ENCODE measurements at places on chromosomes 2 and 18.

GRCh38 chr2:86562922-86563649, at the start of gene CHMP3:
TSS of gene CHMP3 (minus strand) at chr2:86563443. CDS start at chr2:86563348, 95 bp downstream.
- peak; percentile 98 for DNase-seq

GRCh38 chr2:217127744-217128143, 267.9 kb upstream of the TNP1 start:
- peak; percentile 56 for DNase-seq

GRCh38 chr2:192029089-192029488, 165.6 kb downstream of the TMEFF2 start:
- DNase-seq, result no peak

- DNase-seq, result no peak
Observed at GRCh38 chr18:37847544-37847943, 281.9 kb upstream of the CELF4 start.

DNA sequence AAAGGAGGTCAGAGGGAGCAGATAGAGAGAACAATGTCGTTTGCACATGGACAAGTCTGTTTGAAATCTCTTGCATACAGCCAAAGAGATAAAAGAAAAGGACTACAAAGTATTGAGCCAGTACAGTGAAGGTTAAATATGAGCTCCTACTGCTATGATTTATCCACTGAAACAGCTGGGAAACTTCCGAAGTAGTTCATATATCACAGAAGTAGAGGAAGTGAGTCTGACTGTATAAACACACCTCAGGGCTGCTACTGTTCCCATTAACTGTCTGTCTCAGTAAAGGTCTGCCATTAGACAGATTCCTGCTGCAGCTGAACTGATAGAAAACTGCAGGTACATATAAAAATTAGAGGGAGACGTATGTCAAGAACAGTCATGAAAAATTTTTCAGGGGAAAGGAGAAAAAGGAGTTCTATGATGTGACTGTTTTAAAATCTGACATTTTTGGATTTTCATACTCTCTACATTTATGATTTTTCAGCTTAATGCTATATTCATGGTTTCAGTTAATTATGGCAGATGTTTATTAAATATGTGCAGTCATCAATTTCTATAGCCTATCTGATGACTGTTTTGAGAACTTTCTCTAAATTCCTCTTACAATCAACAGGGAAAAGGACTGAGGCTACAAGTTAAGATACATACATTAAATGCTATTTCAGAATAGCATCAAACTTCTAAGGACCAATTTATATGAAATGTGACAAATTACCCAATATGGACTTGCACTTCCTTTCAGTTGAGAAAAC, 364.7 kb downstream of the ERBB4 start:
- peak; percentile 2 for DNase-seq

DNA sequence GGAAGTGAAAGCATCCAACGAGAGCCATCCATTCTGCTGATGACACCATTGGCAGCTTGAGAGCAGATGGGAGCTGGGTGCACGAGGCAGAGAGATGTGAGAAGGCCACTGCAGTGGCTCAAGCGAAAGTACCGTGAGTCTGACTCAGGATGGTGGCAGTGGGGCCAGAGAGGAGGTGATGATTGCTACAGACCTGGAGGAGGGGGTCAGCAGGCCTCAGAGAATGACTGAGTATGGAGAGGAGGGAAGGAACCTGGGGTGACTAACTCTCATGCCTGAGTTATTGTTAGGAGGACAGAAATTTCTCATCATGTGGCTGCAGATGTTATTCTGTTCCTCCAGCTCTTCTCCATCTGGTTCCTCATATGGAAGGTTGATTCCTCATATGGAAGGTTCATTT, 8.8 kb upstream of the ZBTB7C start:
- no peak for DNase-seq

GRCh38 chr2:75408771-75409170, 152.0 kb downstream of the EVA1A start:
- no peak for DNase-seq

DNA sequence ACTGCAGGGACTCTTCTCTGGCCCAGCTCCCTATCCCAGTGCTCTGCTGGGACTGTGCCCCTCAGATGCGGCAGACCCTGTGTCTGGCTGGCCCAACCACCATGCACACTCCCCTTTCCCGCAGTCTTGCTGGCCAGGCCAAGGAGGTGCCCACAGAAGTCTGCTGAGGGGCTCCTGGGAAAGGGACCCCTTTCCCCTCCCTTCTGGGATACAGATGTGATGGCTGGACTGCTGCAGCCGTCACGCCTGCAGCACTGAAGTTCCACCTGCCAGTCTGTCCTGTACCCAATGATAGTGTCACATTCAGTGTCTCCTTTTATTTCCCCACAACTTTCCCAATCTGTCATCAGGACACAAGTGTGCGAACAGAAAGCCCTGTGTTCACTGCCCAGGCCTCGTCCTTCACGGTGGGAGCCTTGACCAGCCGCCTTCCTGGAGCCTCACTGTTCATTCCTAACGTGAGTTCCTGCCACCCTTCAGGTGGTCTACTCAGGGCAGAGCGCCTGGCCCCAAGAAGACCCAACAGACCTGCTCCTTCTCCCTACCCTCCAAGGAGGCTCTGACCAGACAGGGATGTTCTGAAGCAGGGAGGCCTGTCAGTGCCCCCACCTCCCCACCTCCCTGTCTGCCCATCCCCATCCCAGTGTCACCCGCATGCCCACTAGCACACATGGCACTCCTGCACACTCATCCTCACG, 47.1 kb downstream of the ANKMY1 start:
- DNase-seq, result no peak
